ENCODE measurements at places on chromosomes 2 and 18.
A peak's percentile ranks its signal among the peaks of the same experiment; 100 is the strongest.

DNA sequence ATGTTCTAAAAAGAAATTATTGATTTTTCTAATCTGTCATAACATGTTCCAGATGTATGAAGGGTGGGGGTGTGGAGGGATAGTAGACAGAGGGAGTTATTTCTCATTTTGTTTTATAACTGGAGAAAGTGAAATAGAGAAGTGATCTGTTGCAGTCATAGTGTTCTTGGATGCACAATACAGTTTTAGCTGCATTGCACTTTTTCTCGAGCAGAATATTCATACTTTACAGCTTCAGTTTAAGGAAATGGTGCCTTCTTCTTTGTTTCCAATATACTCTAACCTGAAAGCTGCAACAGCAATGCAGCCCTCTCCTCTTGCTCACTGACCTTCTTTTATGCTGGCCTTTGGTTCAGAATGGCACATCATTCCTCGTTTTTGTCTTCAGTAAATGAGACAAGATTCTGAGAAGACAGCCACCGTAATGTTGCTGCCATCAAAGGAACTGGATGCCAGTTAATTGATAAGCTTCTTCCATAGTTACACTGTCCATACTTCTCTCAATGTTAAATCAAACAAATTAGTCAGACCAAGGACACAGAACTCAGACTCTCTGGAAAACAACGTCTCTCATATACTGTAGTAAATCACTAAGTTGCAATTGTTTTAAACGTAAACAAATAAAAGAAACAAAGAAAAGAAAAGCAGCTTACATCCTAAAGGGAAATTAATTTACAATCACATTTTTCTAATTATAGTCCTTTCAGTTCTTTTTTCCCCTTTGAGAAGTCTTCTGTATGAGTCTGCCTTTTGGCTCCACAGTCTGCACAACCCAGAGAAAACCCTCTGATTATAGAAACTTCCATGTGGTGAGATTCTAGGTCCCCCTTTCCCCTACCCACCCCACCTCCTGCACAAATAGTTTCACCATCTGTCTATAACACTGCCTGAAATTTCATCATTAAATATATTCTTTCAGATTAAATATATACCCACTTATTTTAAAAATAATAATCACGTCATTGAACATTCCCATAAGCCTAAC is 97.4 kb upstream of the UGP2 start:
- DNase-seq = no peak

DNA sequence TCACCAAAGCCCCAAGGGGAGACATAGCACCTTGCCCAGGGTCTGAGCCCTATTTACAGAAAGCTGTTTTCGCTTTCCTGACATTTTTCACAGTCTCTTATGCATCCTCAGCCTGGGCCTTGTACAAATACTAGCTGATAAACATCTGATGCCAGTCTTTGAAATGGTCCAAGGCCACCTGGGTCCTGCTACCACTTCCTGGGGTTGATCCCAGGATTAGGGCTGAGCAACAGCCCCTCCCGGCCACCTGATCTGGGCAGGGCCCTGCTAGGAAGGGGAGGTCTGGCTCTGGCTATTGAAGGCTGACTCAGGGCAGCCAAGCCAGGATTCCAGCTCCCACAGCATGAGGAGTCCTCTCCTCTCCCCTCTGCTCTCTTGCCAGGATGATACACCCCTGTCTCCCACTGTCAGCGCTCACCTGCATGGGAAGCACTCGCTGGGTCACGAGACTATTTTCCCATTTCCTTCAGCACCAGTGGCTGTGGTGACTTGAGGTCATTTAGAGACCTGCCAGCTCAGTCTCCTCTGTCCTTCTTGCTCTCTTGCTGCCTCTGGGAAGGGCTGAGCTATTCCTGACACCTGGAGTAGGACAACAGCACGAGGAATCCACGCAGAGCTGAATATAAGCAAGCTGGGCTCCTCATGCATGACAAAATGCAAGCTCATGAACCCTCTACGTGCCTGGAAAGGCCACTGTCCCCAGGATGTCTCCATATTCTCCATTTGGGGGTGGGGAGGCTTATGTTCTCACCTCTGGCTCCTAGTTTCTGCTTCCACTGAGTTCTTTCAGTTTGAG is 53.0 kb upstream of the LGALSL start:
- DNase-seq = no peak

GRCh38 chr2:205759257-205759656 is 77.0 kb downstream of the NRP2 start:
- DNase-seq = no peak

DNA sequence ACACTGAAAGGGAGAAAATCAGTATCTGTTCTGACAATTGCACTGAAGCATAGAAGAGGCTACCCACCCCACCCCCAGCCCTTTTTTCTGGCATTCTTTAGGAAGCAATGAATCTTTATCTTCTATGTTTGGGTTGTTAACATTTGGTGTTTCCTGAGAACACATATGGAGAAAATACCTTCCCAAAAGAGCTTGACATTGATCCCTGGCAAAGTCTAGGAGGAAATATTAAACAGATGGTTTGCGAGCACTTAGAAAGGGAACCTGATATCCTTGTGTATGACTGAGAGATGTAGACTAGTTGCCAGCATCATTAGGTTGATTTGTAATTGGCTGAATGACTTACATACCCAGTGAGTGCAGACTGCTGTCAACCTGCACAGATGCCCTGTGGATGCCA is 42.9 kb downstream of the DOK1 start:
- DNase-seq = no peak

- DNase-seq = peak; percentile 64
These were observed at the start of gene TOGARAM2 for GRCh38 chr2:28981016-28981441. Gene TOGARAM2 (plus strand): TSS chr2:28981298. CDS start chr2:28994835, 13,537 bp downstream.

- DNase-seq = no peak
These were observed 50.4 kb downstream of the CLIP4 start for GRCh38 chr2:29165362-29166241.

- DNase-seq = no peak
These were observed 190.9 kb upstream of the DOK6 start for GRCh38 chr18:69209761-69210160.

DNA sequence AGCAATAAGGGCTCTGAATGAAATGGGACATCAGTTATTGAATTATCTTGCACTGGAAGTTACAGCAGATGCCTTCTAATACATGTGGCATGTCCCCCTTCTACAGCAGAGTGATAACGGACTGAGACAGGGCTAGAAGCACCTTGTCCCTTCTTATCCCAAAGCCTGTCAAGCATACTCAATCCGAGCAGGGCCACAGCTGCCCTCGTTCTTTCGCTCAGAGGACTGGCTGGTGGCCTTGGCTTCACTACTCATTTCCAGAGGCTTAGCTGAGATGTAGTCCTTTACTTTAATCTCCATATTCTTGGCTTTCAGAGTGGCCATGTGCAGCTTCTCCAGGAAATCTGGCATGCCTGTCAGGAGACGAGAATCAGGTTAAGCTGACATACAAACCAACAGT is 22.1 kb downstream of the STARD7 start:
- DNase-seq = no peak

DNA sequence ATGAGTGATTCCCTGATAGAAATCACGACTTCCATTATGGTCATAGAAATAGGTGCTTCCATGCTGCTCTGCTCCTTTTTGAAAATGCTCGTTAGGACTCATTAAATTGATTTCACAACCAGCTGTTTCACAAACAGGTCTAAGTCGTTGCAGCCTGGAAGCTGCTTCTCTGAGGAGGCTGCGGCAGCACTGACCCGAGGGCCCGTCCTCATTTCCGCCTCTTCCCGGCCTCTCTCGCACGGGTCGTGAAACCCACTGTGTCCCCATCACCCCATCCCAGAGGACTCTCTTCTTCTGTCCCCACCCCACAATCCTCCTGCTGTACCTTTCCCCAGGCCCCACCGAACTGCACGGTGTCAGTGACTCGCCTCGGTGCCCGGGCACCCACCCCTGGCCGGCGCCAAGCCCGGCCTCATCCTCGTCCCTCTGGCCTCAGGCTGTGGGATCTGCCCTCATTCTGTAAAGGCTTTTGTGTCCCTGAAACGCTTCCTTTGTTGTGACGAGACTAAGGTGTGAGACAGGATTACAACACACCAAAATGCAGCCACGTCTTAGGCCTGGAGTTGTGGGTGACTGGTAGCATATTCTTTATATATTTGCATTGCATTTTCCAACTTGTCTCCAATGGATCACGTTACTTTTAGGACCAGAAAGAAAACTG is 112.7 kb upstream of the CTDP1 start:
- no peak for DNase-seq

DNA sequence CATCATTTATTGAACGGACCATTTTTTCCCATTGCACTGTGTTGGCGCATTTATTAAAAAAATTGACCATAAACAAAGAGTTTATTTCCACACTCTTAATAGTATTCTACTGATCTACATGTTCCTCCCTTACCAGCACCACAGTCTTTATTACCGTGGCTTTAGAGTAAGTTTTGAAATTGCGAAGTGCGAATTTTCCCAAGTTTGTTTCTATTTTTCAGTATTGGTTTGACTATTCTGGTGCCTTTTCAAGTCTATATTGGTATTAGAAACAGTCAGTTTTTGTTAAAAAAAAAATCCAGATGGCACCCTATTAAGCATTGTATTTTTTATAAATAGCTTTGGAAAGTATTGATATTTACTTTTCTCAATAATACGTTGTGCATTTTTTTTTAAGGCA is 795.1 kb upstream of the HS6ST1 start:
- no peak for DNase-seq

DNA sequence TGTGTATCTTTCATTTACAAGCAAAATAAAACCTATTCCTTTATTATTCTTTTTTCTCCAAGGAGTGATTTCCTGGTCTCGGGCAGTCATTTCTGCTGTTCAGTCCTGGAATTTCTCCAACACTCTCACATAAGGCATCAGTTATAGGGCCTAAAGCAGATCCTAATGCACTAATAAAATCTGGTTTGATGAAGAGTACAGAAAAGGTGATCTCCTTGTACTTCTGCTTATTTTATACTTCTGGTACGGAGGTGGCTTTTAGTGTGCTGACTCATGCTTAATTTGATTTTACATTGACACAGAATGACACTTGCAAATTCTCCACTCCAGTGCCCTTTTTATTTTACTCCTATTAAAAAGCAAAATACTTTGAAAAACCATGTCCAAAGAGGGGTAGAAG is 157.4 kb downstream of the DOK6 start:
- no peak for DNase-seq

DNA sequence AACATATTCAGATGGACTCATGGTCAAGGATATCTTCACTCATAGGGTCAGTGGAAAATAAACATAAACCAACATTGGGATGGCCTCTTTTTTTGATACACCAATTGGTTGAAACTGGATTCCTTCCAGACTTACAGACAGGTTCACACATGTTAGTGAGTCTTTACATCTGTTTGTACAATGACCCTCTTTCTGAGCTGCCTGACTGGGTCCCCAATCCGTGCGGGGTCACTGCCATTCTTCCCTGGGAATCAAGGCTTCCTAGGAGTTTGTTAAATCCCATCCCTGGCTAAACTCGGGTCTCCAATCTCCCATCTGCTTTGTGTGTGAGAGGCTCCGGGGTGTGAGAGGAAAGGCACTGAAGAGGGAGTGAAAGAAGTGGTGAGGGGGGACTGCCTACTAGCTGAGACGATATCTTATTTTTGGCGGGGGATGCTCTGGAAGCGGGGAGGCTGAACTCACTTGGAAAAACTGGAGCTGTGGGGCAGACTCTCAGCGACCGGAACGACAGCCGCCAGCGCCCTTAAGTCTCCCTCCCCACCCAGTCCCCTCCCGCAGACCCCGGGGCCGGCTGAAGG is 487 bp downstream of the STARD6 start:
- DNase-seq = no peak

GRCh38 chr18:8730080-8730827 is 24.9 kb downstream of the MTCL1 start:
- DNase-seq = no peak

DNA sequence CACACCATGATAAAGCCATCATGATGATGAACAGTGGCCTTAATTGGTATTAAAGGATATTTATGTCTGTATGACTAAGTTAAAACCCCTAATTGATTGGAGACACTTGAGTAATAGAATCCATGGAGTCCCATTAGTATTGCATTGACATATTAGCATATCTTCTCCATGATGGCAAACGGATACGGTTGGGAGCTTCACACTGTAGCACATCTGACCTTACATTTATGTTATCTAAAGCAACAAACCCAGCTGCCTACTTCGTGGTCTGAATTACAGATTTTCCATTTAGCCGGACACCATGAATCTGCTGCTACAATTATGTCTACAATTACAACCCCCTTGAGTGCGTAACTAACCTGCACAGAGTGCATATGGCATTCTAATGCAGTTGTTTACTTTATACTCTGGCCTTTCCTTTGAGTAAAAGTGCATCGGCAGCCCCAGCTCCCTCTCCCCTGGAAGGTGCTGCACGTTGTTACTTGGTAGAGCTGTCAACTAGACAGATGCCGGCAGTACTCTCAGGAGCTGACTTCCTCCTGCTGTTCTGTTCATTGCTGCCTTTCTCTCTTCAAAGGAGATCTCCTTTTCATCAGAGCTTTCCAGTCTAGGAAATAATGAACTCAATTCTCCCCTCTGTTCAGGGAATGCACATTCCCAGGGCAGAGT is 92.1 kb downstream of the LRRC30 start:
- no peak for DNase-seq

DNA sequence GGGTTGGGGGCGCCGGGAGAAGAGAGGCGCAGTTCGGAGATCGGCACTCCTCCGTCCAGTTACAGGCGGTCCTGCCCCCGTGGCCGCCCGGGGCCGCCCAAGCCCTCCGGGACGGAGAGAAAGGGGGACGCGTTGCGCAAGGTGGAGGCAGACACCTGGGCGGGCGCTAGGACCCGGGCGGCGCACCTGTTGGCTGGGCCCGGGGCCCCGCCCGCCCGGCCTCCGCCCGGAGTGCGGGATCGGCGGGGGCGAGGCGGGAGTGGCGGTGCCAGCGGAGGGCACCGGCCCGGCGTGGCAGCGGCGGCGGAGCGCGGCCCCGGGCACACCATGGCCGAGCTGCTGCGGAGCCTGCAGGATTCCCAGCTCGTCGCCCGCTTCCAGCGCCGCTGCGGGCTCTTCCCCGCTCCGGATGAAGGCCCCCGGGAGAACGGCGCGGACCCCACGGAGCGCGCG is at the start of gene SGPP2:
Gene SGPP2, plus strand, starts transcription at position 268 of the 453 bp plus-strand sequence. Its CDS starts 60 bp downstream, at position 328.
- DNase-seq = no peak

- DNase-seq = no peak
These were observed 251.8 kb upstream of the DDX18 start for GRCh38 chr2:117562654-117563053.

GRCh38 chr2:147910990-147911473 is 66.2 kb downstream of the ACVR2A start:
- no peak for DNase-seq

- no peak for DNase-seq
These were observed 347.7 kb downstream of the KIAA1328 start for GRCh38 chr18:37176621-37176934.
